Calu3 (cell line): ENCODE measurements at places on chromosomes 5 and 9.

- H3K27me3 ChIP-seq = no peaks in the 10 kb centered on the region
- no peak overlapping the region for H3K4me3 ChIP-seq
- no peak for DNase-seq
- no peaks in the 10 kb centered on the region for H3K36me3 ChIP-seq
Observed at GRCh38 chr5:116320486-116320885, 235.7 kb downstream of the COMMD10 start.

GRCh38 chr5:23025629-23026233 is 172.6 kb upstream of the CDH12 start:
- no peaks in the 10 kb centered on the region for H3K27me3 ChIP-seq
- DNase-seq = no peak
- H3K36me3 ChIP-seq = no peaks in the 10 kb centered on the region
- H3K27ac ChIP-seq = no peak overlapping the region

- H3K27me3 ChIP-seq = no peaks in the 10 kb centered on the region
- peaks cover 17% of the 10 kb centered on the region for H3K4me1 ChIP-seq
- no peak overlapping the region for H3K4me3 ChIP-seq
Observed at GRCh38 chr5:142117579-142118151, 9.1 kb downstream of the NDFIP1 start.

DNA sequence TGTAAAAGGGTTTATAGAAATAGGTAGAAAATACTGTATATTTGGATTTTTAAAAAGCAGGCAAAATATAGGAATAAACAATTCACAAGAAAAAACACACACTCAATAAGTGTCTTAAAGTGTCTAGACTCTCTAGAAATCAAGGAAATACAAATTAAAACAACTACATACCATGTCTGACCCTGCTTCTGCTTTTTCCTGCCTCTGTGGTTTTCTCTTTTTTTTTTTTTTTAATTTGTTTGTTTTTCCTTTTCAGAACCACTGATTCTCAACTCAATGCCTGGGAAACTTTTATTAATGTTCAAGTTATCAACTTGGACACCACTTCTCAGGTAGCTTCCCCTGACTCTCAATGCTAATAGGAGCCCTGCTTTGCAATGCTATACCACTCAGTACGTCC is 25.5 kb upstream of the TAS2R1 start:
- no peaks in the 10 kb centered on the region for H3K36me3 ChIP-seq
- H3K4me1 ChIP-seq = no peaks in the 10 kb centered on the region
- H3K4me3 ChIP-seq = no peak overlapping the region

GRCh38 chr5:153818626-153819025 is 220.1 kb downstream of the FAM114A2 start:
- H3K27ac ChIP-seq = no peak overlapping the region
- H3K27me3 ChIP-seq = peaks cover 15% of the 10 kb centered on the region
- no peaks in the 10 kb centered on the region for H3K36me3 ChIP-seq
- H3K4me1 ChIP-seq = no peaks in the 10 kb centered on the region
- DNase-seq = no peak
- H3K4me3 ChIP-seq = no peak overlapping the region

- no peaks in the 10 kb centered on the region for H3K36me3 ChIP-seq
- H3K4me1 ChIP-seq = no peaks in the 10 kb centered on the region
- DNase-seq = no peak
- H3K27me3 ChIP-seq = no peaks in the 10 kb centered on the region
- H3K27ac ChIP-seq = no peak overlapping the region
- no peak overlapping the region for H3K4me3 ChIP-seq
Observed at GRCh38 chr5:162128117-162128516, 60.5 kb downstream of the GABRG2 start.

GRCh38 chr5:82635561-82636288 is 357.6 kb upstream of the RPS23 start:
- H3K4me1 ChIP-seq = peaks cover 61% of the 10 kb centered on the region
- H3K27me3 ChIP-seq = no peaks in the 10 kb centered on the region
- H3K36me3 ChIP-seq = peaks cover 7% of the 10 kb centered on the region

- H3K27me3 ChIP-seq = no peaks in the 10 kb centered on the region
- no peaks in the 10 kb centered on the region for H3K36me3 ChIP-seq
- no peak for DNase-seq
- H3K4me3 ChIP-seq = no peak overlapping the region
- no peaks in the 10 kb centered on the region for H3K4me1 ChIP-seq
Observed at GRCh38 chr9:110650991-110651411, 17.6 kb upstream of the MUSK start.

DNA sequence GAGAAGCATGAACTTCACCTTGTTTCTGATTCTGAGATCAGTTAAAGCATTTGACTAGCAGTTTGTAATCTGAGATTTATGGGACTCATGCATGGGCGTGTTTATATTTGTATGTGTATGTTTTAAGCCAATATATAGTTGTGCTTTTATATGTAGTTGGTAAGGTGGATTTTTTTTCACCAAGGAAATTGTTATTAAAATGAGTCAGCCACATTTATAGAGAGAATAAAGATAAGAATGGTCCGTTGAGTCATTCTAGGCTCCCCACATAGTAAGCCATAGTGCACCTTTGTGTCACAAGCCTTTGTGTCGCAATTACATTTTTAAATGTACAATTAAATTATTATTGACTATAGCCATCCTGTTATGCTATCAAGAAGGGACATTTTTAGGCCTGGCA is 89.0 kb downstream of the NLN start:
- H3K27ac ChIP-seq = peak overlapping the region; percentile 85
- peak; percentile 30 for DNase-seq
- H3K4me3 ChIP-seq = no peak overlapping the region

DNA sequence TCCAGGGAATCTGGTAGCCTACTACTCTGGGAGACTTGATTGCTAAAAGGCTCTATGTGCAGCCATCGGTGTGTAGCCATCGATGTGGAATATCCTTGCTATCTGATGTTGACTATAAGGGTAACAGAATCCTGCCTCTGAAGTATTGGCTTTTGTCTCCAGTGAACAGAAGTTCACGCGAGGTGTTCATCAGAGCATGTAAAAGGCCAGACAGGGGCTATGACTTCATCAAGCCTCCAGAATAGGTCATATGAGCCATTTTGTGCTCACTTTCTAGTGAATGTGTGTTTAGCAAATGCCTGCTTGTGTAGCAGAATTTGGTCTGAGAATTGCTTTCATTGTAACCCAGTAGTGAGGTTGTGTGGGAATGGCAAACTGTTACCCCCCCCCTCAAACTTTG is 66.8 kb upstream of the RAD23B start:
- no peak overlapping the region for H3K27ac ChIP-seq
- peaks cover 6% of the 10 kb centered on the region for H3K36me3 ChIP-seq
- peaks cover 26% of the 10 kb centered on the region for H3K4me1 ChIP-seq
- no peaks in the 10 kb centered on the region for H3K27me3 ChIP-seq
- H3K4me3 ChIP-seq = no peak overlapping the region

- no peaks in the 10 kb centered on the region for H3K4me1 ChIP-seq
- no peak overlapping the region for H3K27ac ChIP-seq
Observed at GRCh38 chr5:179301796-179302195, 43.5 kb downstream of the ADAMTS2 start.

DNA sequence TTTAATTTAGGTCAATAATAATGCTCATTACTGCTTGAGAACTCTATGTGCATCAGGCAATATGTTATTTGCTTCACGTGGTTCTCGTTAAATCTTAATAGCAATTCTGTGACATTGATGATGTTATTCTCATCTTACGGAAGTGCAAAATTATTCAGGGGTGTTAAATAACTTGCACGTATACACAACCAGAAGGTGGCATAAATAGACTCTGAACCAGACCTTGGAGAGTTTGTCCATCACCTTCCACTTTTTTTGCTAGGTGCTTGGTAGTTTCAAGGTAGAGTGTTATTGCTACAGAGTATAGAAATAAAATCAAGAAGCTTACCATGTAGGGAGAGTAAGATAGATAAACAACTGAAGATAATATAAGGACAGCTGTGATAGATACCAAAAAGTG is 23.6 kb upstream of the TNFAIP8 start:
- no peaks in the 10 kb centered on the region for H3K27me3 ChIP-seq
- H3K4me3 ChIP-seq = no peak overlapping the region
- no peak overlapping the region for H3K27ac ChIP-seq
- H3K4me1 ChIP-seq = peaks cover 34% of the 10 kb centered on the region

- peaks cover 43% of the 10 kb centered on the region for H3K27me3 ChIP-seq
- no peaks in the 10 kb centered on the region for H3K4me1 ChIP-seq
- no peak overlapping the region for H3K4me3 ChIP-seq
- no peaks in the 10 kb centered on the region for H3K36me3 ChIP-seq
Observed at GRCh38 chr5:172479034-172479783, 24.9 kb upstream of the SH3PXD2B start.

DNA sequence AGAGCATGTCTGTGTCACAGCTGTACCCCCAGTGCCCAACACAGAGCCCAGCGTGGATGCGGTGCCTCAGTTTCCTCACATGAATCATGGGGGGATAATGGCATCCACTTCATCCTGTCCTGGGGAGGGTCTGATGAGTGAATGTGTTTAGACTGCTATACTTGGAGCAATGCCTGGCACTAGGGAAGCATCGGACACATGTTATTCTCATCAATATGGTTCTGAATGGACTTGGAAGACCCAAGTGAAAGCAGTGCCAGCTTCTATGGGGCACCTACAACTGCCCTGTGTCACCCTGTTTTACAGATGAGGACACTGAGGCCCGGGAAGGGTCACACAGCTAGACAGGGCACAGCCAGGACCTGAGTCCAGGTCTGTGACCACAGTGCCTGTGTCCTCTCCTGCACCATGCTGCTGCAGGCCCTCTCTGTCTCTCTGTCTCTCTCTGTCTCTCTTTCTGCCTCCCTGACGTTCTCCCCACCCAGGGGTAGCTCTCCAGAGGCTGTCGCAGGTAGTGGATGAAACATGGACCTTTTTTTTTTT is 42.3 kb upstream of the NEK6 start:
- H3K4me3 ChIP-seq = no peak overlapping the region
- peaks cover 13% of the 10 kb centered on the region for H3K4me1 ChIP-seq
- no peaks in the 10 kb centered on the region for H3K27me3 ChIP-seq
- no peak overlapping the region for H3K27ac ChIP-seq
- DNase-seq = no peak
- H3K36me3 ChIP-seq = no peaks in the 10 kb centered on the region

DNA sequence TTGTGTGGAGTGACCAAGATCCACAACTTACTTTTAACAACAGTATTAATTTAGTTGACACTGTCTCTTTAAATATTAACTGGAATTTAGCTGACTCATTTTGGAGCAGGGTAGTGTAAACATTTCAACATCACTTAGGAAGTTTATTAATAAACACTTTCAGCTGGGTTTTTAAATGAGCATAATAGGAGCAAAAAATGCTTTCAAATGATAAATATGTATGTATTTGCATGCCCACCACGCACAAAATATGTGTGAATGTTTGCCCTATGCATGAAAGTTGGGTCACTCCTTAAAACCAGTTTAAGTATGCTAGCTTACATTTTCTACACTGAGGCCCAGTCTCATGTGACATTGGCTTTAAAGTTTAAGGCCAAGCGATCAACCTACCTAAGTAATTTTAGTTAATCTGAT is 2.9 kb downstream of the ZFAND5 start:
- H3K4me3 ChIP-seq = peak overlapping the region; percentile 94
- peaks cover 20% of the 10 kb centered on the region for H3K4me1 ChIP-seq
- no peak for DNase-seq
- no peaks in the 10 kb centered on the region for H3K27me3 ChIP-seq

- DNase-seq = no peak
- H3K4me3 ChIP-seq = no peak overlapping the region
- H3K27me3 ChIP-seq = no peaks in the 10 kb centered on the region
- no peaks in the 10 kb centered on the region for H3K4me1 ChIP-seq
Observed at GRCh38 chr5:179254638-179255271, 90.5 kb downstream of the ADAMTS2 start.

DNA sequence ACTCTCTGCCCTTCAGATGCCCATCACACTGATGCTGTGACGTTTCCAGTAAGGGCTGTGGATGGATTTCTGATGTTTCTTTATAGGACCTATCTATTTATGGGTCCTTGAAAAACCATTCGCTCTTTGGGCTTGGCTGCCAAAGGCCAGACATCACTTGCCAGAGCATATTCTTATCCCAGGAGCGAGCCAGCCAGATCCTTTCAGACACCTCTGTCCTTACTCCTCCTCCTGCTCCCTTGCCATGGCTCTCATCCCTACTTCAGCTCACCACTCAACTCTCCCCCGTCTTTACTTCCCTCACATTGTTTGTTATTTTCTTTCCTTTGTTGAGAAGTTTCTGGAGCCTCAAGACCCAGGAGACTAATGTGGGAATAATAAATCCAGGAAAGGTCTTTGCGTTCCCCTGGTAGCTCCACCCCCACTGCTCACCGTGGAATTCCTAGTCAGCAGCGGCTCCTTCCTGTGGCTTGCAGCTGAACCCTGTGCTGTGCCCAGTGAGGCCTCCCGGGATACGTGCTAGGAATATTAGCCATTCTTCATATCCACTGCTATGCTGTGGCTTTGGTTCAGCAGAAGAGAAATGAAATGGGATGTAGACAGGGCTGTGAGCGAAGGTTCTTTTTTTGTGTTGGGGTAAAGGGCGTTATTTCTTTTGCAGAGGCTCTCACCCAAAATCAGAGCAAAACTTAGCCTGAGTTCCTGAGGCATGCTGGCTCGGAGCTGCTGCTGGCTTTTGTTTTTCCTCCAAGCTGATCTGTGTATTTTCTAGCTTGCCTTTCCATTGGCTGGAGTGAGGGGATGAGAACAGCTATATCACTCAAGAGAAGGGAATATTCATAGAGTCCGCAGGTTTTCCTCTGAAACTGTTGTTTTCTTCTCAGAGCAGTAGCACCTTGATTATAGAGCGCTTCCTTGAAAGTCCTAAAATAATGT is 171.1 kb downstream of the SAXO1 start:
- no peak overlapping the region for H3K27ac ChIP-seq
- peaks cover 28% of the 10 kb centered on the region for H3K27me3 ChIP-seq
- DNase-seq = no peak
- no peak overlapping the region for H3K4me3 ChIP-seq

DNA sequence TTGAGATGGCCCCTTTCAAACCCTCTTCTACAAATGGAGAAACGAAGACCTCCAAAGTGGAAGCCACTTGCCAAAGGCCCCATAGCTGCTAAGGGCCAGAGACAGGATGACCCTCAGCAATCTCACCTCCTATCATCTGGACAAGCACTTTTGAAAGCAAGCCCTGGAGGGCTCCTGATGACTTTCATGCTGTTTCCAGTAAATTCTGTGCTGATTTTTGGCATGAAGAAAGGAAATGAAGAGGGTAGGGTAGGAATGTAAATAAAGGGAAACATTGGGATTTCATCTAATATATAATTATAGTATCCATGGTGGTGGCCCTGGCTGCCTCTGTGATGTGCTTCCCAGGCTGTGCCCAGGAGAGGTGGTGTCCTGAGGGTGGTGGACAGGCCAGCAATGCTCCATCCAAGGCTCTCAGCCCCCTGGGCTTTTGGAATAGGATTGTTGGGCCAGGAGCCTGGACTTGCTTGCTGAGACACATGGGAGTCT is 208.0 kb upstream of the TRIM32 start:
- peaks cover 17% of the 10 kb centered on the region for H3K27me3 ChIP-seq
- no peak overlapping the region for H3K27ac ChIP-seq

GRCh38 chr5:180155365-180155926 is 53.6 kb downstream of the RASGEF1C start:
- no peaks in the 10 kb centered on the region for H3K36me3 ChIP-seq
- H3K27ac ChIP-seq = no peak overlapping the region
- H3K4me1 ChIP-seq = no peaks in the 10 kb centered on the region
- DNase-seq = no peak
- peaks cover 41% of the 10 kb centered on the region for H3K27me3 ChIP-seq

- no peak for DNase-seq
- no peaks in the 10 kb centered on the region for H3K36me3 ChIP-seq
- no peak overlapping the region for H3K27ac ChIP-seq
- peaks cover 8% of the 10 kb centered on the region for H3K4me1 ChIP-seq
- H3K27me3 ChIP-seq = no peaks in the 10 kb centered on the region
- no peak overlapping the region for H3K4me3 ChIP-seq
Observed at GRCh38 chr5:57878301-57878722, 395.7 kb upstream of the ACTBL2 start.
